ENCODE measurements at places on chromosomes 4 and X.

- DNase-seq, result no peak
Observed at GRCh38 chrX:139304471-139304870, 226.1 kb upstream of the F9 start.

DNA sequence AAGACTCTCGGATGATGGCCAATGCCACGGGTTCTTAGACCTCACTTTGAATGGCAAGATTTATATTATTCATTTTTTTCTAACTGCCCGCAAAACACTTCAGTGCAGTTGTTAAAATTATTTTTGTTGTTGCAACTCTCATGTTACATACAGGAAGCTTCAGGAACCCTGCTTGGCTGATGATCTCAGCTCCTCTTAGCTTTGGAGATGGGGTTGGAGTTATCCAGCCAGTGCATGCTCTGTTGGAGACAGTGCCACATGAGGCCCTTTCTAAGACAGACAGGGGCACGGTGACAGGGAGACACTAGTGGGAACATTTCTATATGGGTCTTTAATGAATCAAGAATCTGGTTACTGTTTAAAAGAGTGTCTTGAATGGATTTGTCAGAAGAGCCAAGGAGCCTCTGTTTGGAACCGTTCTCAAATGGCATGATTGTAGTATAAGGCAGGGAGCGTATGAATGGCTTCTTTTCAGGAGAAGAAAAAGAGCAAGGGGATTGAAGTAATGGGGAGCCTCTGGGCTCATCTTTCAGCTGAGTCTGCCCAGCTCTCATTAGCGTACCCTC, 61.9 kb upstream of the ENPP6 start:
- DNase-seq, result no peak

DNA sequence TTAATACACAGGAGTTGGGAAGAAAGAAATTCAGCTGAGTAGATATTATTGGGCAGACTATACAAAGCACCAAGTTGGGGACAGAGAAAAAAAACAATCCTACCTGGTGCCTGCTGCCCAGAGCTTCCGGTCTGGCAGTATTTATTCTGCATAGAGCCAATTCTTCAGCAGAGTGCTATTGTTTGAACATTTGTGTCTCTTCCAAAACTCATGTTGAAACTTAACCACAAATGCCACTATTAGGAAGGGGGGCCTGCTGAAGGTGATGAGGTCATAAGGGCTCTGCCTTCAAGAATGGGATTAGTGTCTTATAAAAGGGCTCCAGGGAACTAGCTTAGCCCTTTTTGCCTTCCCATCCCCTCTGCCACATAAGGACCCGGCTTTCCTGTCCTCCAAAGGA, 136.2 kb downstream of the EVC2 start:
- DNase-seq, result no peak

DNA sequence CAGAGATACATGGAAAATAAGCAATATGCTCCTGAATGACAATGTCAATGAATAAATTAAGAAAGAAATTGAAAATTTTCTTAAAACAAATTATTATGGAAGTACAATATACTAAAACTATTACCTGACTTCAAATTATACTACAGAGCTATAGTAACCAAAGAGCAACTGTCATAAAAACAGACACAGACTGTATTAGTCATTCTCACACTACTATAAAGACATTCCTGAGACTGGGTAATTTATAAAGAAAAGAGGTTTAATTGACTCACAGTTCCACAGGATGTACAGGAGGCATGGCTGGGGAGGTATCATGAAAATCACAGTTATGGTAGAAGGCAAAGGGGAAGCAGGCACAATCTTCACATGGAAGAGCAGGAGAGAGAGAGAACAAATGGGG, 60.0 kb upstream of the CYSLTR1 start:
- no peak for DNase-seq

DNA sequence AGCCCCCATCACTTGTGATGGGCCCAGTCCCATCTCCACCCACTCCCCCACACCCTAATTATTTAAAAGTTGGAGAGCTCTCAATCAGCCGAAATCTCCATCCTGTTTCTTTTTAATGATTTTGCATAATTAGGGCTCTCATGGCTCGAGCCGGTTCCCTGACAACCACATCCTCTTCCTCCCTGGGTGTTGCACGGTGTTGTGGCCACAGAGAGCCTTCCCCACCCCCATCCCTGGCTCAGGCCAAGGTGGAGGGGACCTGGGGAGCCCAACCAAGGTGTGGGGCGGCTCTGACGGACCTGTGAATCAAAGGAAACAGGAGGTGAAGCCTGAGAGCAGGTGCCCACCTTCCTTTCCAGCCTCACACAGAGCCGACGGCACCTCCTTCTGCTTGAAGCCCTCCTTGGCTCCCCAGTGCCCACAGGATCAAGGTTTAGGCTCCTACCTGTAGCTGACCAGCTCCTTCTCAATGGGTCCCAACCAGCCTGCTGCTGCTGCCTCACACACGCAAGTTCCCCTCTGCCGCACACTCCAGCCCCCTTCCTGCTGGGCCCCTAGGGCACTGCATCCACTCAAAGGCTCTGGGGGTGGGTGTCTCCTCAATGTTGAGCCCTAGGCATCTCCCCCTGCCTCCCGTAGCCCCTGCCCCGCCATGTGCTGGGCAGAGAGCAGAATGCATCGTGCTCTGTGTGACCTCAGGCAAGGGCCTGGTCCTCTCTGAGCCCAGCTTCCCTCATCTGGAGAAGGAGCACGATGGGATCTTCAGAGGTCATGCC, 68.7 kb downstream of the WFS1 start:
- DNase-seq, result no peak

DNA sequence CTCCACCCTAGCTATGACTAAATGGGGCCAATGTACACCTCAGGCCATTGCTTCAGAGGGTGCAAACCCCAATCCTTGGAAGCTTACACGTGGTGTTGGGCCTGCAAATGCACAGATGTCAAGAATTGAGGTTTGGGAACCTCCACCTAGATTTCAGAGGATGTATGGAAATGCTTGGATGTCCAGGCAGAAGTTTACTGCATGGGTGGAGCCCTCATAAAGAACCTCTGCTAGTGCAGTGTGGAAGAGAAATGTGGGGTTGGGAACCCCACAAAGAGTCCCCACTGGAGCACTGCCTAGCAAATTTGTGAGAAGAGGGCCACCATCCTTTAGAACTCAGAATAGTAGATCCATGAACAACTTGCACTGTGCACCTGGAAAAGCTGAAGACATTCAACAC, 284.1 kb downstream of the ANTXR2 start:
- no peak for DNase-seq

GRCh38 chr4:140154572-140154891, 548 bp upstream of the MAML3 start:
- DNase-seq, result no peak

- no peak for DNase-seq
Observed at GRCh38 chr4:55363691-55364351, 17.8 kb downstream of the SRD5A3 start.

GRCh38 chrX:20197641-20198210, 56.1 kb upstream of the EIF1AX start:
- no peak for DNase-seq

- no peak for DNase-seq
Observed at GRCh38 chr4:177505171-177505615, 63.0 kb upstream of the AGA start.

DNA sequence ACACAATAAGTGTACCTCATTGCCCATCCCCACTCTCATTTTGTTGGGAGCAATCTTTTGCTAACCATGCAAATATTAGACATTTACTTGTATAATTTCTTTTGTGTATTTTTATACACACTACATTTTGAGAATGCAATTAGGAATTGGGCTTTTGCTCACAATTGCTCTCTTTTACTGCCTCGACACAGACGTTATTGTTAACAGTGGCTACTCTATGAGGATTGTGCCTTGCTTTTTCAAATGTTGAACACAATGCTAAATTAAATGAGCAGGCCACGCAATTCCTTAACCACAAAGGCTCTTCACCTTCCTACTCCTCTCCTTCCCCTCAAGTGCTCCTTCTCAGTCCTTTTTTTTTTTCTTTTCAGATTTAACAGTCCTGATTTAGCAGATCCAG, 42.8 kb upstream of the HPF1 start:
- no peak for DNase-seq

GRCh38 chrX:136920001-136920400, 39.5 kb upstream of the RBMX start:
- no peak for DNase-seq
